ENCODE measurements at places on chromosomes 5 and 9.

GRCh38 chr9:134391319-134392231, 65.3 kb downstream of the RXRA start:
- DNase-seq: peak; percentile 68

DNA sequence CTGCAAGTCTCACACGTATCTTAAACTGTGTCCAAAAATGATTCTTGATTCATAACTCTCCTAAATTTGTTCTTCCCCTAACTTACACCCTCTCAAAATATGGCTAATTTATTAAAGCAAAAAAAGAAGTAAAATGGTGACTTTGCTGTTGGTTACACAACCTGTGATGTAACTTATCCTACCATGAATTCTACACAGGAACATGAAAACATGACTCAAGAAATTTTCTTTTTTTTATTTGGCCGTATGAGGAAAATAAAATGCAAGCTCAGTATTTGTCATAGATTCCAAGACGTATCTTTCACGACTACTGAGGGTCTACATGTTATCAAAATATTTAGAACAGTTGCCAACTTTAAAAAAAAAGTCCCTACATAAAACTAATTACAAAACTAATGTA, 9.2 kb downstream of the LIFR start:
- no peak for DNase-seq

DNA sequence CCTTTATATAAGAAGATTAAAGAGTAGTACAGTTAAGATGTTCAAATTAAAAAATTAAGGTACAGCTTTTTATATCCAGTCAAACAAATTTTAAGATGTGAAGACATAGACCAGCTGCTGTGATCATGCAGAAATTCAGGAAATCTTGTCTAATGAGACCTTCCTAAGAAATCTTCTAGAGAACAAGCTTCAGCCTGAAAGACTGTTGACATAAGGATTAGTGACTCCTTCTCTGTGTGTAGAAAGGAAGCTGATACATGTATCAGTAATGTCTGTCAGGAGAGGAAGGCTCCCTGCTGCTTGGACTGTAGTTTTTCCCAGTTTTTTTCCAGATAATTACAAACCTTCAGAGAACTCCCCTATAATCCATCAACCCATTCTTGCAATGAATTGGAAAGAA, 75.8 kb upstream of the PCSK5 start:
- DNase-seq: no peak

- DNase-seq: no peak
Observed at GRCh38 chr5:175060257-175060656, 335.9 kb downstream of the MSX2 start.

- no peak for DNase-seq
Observed at GRCh38 chr9:124683043-124683442, 88.1 kb downstream of the NR6A1 start.

DNA sequence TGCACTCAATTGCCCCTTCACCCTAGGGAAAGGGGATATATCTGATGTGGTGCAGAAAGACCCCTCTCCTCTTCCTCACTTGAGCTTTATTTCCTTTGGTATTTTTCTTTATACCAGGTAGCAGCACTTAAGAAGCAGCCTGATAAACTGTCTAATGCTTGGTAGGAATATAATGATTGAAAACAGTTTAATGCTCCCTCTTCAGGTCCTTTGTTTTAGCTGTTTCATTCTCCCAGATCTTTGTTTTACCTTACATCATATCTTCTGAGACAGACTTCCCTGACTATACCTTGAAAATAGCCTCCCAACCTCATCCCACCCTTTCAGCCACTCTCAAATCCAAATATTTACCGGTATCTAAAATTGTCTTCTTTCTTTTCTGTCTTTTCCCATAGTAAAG, 87.9 kb downstream of the NUDT12 start:
- no peak for DNase-seq

All from GM19239 (cell line).